ENCODE measurements at places on chromosomes 7 and 10. TPM values are rescaled to one million over a fixed set of nuclear protein-coding genes. Genes with fewer than 3 reads are reported as not detected.
A peak's percentile ranks its signal among the peaks of the same experiment; 100 is the strongest.

The SLC16A9 gene
- 11.7 TPM for total RNA-seq

The OR2A1 gene
- 0.17 TPM for total RNA-seq

The ELAPOR2 gene
- 13.9 TPM for total RNA-seq

- DNase-seq = no peak
These were observed 194.4 kb downstream of the TPST1 start for GRCh38 chr7:66399566-66399965.

- DNase-seq = no peak
These were observed 1.8 kb downstream of the GPR15LG start for GRCh38 chr10:84175436-84175835.

GRCh38 chr10:77949167-77949566 is 22.6 kb upstream of the DLG5 start:
- DNase-seq = peak; percentile 86

DNA sequence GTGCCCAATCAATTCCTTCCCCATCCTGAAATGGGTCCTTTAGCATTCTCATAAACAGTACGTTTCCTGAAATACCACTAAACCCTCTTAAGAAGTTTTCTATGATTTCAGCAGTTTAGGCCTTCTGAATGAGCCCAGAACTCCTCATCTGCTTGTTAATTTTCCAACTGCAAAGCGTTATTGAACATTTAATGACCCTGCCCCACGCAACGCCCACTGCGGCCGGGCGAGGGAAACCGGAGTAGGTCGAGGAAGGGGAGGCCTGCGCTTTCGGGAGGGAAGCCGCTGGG is 608 bp upstream of the UBN2 start:
- DNase-seq = no peak

DNA sequence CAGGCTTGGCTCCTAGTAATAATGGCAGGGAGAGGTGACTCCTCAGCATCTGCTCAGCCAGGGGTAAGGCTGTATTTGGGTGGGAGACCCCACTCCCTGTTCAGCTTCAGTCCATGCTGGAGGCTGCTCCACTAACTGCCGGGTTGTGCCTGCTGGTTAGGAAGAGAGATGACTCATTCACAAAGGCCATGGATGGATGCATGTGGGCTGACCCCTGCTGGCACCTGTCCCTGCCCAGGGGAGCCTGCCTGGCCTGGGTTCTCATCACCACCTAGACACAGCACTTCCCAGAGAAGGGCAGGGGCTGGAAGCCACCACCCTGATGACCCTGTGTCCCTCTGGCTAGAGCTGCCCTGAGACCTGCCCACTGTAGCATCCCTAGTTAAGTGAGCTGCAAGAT is 59.0 kb downstream of the VSTM4 start:
- DNase-seq = peak; percentile 35

DNA sequence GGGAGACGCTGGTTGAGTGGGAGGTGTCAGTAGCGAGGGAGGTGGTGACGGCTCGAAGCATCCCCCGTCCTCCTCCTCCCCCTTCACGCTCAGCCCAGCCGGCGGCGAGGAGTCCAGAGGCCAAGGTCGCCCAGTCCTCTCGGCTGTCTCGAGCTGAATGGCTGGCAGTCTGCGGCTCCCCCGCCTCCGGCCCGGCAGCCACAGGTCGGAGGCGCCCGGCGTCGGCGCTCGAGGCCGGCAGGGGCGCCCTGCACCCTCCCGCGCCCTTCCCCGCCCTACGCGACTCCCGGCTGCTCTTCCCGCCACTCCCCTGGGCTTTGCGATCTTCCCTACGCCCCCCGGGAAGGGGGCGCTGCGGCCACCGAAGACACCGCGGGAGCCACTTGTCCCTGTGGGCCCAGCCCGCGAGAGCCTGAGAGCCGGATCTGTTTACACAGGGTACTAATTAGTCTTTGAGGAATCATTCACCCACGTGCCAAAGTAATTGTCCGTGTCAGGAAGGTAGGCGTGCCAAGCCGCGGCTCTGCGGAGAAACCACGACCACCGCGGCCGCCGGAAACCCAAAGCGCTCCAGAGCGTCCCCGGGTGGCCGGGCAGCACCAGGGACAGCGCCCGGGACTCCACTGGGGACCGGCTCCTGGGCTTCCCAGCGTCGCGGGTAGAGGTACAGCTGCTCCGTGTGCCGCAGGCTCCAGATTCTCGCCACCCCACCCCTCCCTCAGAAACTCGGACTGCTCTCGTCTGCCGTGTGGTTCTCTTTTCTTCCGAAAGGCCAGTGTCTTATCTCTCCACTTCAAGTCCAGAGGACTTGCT is at the start of gene NXPH1:
TSS of gene NXPH1 (plus strand) at position 133 of the 813 bp plus-strand sequence.
- DNase-seq = no peak

DNA sequence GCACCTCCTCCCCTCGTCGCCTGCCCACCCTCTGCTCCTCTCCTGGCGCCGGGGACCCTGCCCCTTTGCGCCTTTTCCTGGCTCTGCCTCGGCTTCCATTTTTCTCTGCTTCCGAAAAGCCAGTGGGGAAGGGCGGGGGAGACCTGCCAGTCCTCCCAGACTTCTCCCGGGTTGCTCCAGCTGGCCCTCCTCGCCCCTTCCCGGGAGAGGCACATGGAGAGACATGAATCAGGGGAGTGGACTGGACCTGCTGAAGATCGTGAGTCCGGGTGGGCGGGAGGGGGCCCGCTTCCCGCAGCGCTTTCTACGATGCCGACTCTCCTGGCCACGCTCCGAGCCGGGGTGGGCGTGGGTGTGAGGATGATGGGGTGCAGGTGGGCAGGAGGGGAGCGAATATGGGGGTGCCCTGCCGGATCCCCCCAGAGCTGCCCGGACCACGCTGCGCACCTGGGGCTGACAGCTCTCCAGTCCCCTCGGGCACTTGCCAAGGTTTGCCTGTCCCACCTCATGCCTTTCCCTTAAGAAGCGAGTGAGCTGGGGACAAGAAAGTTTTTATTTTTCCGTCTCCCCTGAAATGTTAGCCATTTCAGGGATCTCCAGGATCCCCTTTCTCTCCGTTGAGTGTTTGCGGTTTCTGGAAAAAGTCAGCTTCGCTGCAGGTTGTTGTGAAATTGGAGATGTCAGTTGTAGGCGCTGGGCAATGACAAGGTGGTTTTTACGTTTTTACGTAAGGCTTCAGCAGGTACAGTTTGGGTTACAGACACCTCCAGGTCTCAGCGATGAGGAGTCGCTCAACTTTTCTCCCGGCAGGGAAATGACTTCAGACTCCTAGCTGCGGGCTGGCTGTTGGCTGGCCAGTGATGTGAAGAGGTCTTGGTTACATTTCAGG is 977 bp downstream of the CACNB2 start:
- DNase-seq = peak; percentile 6

DNA sequence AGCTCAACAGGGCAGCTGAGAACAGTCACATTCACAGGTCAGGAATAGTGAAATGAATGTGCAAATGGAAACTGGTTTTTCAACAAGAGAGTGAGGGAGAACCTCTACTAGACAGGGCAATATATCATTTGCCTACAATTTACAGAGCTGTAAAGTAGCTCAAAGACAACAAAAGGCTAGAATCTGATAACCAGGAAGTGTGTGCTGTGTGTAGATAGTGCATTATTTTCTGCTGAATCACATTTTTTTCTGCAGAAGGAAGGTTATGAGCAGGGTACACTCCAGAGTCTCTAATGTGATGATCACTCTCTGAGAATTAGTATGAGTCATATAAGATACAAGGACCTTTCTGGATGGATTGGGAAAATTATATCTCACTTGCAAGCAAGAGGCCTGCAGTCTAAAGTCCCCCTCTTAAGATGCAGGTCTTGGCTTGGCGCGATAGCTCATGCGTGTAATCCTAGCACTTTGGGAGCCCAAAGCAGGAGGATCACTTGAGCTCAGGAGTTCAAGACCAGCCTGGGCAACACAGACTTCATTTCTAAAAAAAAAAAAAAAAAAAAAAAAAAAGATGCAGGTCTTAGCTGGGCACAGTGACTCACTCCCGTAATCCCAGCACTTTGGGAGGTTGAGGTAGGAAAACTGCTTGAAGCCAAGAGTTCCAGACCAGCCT is 59.9 kb upstream of the COBL start:
- DNase-seq = peak; percentile 77

- DNase-seq = peak; percentile 61
These were observed 36.0 kb downstream of the KCNH2 start for GRCh38 chr7:150942001-150942590.

DNA sequence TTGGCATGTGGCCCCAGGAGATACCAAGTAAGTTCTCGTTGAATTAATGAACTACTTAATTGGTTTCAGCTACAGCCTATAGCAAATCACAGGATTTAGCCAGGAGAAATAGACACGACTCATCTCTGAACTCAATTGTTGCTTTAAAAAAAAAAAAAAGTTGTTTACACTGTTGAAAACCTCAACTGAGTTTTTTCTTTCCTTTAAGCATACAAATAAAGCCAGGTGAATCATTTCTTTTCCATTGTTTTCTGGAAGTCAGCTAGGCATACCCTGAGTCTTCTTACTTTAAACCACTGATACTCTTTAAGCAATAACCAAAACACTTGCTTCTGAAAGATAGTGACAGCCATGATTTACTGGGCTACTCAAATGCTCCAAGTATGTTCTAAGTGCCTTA is 755 bp downstream of the FRMPD2 start:
- no peak for DNase-seq

GRCh38 chr7:86961686-86962085 is 97.8 kb downstream of the ELAPOR2 start:
- DNase-seq = no peak

Measured in Daoy (cell line).